ENCODE measurements at places on chromosomes 7 and 10.

DNA sequence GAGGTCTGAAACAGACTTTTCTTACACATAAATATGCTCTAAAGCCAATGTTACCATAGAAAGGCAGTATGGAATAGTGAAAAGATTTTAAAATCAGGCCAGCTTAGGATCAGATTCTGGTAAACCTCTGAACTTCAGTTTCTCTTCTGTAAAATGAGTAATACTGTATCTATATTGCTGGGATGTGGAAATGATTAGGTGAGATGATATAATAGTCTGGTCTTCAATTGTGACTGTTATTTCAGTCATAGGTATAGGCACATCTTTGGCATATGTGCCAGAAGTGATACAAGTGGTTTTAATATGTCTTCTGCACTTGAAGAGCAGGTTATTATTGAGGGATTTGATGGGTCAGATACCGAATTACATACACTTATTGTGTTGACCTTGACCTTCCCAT lies 7.2 kb downstream of the ZNF277 start:
- DNase-seq: no peak

- DNase-seq: no peak
These were observed 91.1 kb downstream of the AHCYL2 start for GRCh38 chr7:129315960-129316359.

GRCh38 chr10:33618196-33618595 lies 283.7 kb upstream of the NRP1 start:
- DNase-seq: no peak

GRCh38 chr7:51040787-51041186 lies 258.1 kb upstream of the GRB10 start:
- no peak for DNase-seq

DNA sequence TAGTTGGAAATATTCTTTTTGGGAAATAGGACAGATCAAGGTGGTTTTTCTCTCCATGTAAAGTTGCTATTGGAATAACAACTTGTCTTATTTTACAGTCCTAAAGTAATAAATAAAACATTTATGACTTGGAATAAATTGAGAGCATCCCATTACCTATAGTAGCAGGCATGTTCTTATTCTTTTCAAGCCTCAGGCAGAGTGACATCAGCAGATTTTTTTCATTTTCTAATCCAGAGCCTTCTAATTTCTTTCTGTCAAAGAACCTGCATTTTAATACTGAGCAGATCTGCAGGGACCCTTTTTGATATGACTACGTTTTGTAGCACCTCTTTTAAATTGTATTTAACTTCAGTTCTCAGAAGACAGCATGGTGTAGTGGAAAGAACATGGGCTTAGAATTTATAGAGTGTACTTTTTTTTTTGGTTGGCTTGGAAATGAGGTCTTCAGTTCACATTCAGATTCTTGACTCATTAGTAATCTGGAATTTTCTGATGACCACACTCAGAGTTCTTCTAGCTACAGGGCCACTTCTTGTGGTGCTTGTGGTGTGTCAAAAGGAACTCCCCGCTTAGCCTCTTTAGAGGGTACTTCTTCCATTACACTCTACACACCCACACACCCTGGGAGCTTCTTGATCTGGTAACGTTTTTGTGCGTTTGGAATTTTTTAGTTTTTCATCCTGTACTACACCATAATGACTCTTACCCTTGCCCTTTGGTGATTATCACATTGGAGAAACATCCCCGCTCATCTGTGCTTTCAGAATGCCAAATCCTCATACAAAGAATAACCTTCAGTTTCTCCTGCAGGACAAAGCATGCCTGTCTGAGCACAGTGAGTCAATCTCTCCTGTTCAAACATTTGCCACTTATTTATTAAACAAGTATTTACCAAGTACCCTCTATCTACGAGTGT lies 34.6 kb downstream of the AGK start:
- DNase-seq: no peak

DNA sequence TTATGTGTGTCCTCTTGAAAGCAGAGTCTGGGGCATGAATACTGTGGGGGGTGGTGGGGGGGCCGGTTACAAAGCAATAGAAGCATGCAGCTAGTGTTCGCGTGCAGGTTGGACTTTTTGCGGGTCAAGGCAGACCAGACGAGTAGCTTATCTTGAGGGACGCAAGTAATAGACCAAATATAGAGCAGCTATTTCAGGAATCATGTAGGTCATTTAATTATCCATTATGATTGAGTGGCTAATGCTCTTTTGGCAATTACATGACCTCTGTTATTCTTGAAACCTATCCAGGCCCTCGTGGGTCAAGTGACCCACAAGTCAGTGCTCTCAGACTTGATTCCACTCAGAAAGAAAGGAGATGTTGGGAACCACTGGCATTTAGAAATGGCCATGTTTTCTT lies 93.0 kb downstream of the BTRC start:
- DNase-seq: no peak

- DNase-seq: no peak
These were observed 26.5 kb upstream of the BET1 start for GRCh38 chr7:94030634-94031033.

GRCh38 chr7:102834999-102835398 lies 77.8 kb upstream of the LRRC17 start:
- no peak for DNase-seq

GRCh38 chr7:81960026-81960425 lies 190.2 kb upstream of the HGF start:
- DNase-seq: no peak

- DNase-seq: no peak
These were observed 136.2 kb downstream of the LHPP start for GRCh38 chr10:124597846-124598165.

DNA sequence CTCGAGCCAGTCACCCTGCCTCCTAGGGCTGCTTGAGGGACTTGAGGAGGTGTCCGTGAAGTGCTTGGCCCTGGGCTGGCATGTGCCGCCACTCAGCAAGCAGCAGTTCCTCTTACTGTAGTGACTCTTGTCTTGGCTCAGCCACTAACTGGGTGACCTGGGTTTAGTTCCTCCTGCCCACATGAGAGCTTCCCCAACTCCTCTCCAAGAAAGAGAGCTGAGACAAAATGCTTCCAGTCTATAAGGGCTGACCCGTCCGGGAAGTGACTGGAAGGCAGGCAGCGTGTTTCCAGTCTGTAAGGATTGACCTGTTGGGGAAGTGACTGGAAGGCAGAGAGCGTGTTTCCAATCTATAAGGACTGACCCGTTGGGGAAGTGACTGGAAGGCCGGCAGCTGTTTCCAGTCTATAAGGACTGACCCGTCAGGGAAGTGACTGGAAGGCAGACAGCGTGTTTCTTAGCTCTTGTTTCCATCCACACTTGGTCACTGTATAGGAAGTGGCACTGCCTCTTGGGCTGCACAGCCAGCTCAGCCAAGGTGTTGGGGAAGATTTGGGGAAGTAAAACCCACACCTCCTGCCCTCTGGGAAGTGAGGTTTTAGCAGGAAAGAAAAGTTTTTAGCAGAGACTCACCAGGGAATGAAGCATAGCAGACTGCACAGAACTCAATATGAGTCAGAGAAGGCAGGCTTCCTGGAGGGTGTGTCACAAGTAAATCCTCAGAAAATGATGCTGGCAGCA lies 53.3 kb upstream of the PPIF start:
- no peak for DNase-seq

GRCh38 chr7:47326220-47326619 lies 255.7 kb downstream of the TNS3 start:
- DNase-seq: no peak

DNA sequence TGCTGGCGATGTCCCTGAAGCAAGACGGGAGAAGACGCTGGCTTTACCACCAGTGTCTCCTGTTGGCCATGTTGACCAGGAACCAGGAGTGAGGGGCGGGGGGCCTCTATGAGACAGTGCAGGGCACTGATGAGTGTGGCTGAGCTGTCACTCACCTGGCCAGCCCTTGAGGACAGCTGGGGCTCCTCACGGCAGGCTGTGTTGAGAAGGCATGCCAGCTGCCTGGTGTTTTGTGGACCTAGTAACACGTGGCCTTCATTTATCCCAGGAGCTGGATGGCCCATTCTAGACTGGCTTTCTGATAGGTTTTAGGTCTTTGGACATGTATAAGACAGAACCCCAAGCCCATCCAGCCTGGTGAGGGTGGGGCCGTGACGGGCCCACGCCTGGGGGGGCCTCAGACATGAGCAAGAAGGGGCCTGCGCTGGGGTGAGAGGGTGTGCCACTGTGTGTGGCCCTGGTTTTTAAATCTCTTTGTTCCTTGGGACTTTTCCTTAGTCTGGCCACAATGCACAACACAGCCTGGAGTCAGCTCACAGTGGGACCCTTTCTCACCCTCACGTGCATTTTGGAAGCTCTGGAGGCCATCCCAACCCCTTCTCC lies 10.5 kb downstream of the RHBDD2 start:
- no peak for DNase-seq

GRCh38 chr10:84038035-84038434 lies 101.3 kb upstream of the GHITM start:
- DNase-seq: no peak

GRCh38 chr7:84238596-84238995 lies 44.0 kb upstream of the SEMA3A start:
- DNase-seq: no peak

DNA sequence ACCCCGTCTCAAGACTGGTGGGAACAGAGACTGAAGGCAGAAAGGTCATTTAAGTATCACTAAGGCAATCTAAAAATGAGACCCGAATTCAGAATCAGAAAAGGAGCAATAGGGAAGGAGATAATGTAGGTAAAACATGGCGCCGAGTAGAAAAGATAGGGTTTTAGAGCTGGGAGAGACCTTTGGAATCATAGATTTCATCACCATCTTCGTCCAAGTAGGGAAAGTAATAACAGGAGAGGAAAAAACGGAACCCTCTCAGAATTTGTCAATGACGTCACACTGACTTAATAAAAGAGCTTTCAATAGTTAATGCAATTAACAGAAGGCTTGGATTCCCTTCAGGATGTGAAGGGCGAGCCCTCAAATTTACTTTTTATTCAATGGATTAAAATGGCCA lies 1.0 kb upstream of the UBN2 start:
- DNase-seq: no peak

- DNase-seq: no peak
These were observed 88.4 kb downstream of the KIAA1549 start for GRCh38 chr7:138892812-138893211.

- DNase-seq: no peak
These were observed 52.5 kb downstream of the PROSER2 start for GRCh38 chr10:11875494-11876281.

- no peak for DNase-seq
These were observed 583.5 kb downstream of the SDK1 start for GRCh38 chr7:3884543-3884942.

- DNase-seq: no peak
These were observed 80.8 kb upstream of the PLXNA4 start for GRCh38 chr7:132656846-132657776.

DNA sequence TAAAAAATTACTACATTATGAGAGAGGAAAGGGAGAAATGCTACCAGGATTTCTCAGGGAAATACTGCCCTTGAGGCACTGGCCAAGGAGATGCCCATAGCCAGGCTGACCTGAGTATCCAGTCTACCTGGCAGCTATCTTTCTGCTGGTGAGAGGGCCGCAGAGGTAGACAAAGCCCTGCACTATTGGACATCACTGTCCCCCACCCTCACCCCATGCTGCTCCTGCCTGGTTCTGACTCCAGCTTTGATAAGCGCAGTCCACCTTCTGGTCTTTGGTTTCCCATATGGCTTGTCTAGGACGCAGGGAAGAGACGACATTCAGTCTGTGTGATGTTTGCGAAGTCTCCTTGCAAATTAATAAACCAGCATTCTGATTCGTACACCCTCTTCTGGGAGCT lies 3.7 kb downstream of the ITPRIP start:
- DNase-seq: no peak

- DNase-seq: no peak
These were observed 35.0 kb downstream of the C10orf105 start for GRCh38 chr10:71684356-71685173.

GRCh38 chr10:120998251-120998650 lies 147.1 kb downstream of the WDR11 start:
- no peak for DNase-seq

- peak; percentile 79 for DNase-seq
These were observed 117.4 kb downstream of the INPP5A start for GRCh38 chr10:132654708-132655661.

GRCh38 chr7:84546403-84546802 lies 351.8 kb upstream of the SEMA3A start:
- DNase-seq: peak; percentile 48

GRCh38 chr7:84022684-84023308 lies 171.8 kb downstream of the SEMA3A start:
- no peak for DNase-seq

DNA sequence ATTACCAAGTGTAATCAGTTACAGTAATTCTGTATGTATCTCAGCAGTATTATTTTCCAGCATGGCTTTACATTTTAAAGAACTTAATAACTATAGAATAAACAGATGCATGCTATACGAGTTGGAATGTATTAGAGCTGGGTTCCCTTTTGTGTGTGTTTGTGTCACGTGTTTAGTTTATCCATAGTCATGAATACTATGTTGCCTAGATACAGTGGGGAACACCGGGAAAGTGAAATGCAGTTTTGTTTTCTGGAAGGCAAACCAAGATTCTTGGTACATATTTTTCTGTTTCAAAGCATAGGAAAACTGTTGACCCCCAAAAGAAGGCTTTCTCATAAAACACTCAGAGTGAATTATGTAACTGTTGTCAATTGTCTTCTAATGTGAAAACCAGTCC lies 119.0 kb downstream of the FANK1 start:
- DNase-seq: no peak

GRCh38 chr10:12489357-12489756 lies 140.0 kb downstream of the CAMK1D start:
- DNase-seq: no peak

DNA sequence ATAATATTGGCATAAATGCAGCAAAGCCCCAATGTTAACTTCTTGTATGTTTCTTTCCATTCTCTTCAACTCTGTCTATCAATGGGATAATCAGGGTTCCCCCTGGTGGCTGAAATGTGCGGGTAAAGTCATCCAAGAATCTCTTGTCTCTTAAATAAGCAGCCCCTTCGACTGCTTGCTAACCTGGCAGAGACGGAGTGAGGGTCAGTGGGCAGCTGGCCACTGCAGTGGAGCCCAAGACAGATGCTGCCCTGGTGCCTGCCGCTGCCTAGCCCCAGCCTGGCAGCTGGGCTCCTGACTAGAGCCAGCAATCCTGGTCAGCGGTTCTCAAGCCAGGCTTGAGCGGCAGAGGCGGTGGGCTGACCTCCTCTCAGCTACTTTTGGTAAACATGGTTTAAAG lies 248.9 kb downstream of the COBL start:
- peak; percentile 74 for DNase-seq

DNA sequence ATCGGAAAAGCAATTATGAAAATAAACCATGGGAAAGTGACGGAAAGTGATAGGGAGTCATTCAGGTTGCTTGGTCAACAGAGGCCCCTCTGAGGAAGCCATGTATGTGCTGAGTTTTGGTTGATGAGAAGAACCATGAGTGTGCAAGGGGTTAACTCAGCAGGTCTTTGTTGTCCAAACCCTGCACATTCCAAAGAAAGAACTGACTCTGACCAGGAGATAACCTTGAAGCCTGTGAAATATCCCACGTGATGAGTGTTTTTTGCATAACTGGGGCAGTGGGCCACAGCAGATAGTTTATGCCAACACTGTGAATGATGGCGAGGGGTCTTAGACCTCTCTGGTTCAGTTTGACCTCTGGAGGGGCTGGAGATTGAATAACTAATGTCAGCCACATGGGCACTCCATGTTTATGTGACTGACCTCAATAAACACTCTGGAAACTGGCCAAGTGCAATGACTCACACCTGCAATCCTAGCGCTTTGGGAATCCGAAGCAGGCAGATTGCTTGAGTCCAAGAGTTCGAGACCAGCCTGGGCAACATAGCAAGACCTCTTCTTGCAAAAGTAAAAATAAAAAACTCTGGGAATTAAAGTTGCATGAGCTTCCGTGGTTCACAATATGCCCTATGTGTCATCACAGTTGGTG lies 154.0 kb upstream of the FOXK1 start:
- no peak for DNase-seq

All from H9 (cell line).